Hematopoietic multipotent progenitor cell treated with erythropoietin and hydrocortisone succinate and interleukin-3 and kit ligand, for 17 days (in vitro differentiated cells): ENCODE measurements at places on chromosomes 1 and 21.

- no peak for DNase-seq
Measured at GRCh38 chr1:44262816-44263567, 49.7 kb downstream of the DMAP1 start.

DNA sequence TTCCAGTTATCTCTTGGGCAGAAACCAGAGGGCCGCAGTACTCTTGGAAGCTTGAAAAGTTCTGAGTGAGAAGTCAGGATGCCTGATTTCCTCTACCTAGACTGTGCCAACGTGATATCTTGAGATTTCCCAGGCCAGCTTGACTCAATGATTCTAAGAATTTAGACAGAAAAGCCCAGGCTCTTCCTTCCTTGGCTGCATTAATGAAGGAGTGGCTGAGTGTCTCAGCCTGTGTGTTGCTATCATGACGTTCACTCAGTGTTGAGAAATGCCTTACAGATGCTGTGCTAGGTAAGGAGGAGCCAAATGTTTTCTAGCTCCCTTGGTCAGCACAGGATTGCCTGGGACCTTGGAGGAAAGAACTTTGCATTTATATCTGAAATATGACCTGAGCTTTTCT lies 454.1 kb upstream of the USP24 start:
- DNase-seq, result no peak

GRCh38 chr21:30102871-30103270 lies 63.7 kb downstream of the CLDN17 start:
- no peak for DNase-seq

GRCh38 chr1:201633297-201633696 lies 94.4 kb downstream of the NAV1 start:
- no peak for DNase-seq

DNA sequence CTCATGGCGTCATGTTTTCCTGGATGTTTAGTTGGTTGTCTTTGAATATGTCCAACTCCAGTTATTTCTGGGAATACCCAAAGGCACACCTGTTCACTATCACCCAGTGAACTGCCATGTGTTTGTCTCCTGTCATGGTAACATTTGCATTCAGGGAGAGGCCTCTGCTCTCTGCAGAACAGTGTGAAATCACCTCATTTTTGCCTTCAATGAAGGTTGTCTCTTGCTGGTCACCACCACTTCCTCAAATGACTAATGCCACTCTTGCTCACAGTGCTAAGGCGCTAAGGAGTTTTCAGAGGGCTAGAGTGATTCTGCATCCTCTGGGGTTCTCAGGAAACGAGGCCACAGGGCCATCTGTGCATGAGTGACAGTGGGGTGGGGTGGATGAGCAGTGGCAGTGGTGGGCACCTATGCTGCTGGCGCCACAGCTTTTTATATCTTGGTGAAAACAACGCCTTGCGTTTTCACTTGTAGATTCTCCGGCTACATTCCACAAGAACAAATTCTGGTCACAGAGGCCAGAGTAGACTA lies 60.0 kb upstream of the ATP5PO start:
- DNase-seq, result no peak
